ENCODE measurements at places on chromosomes 3 and 15.

GRCh38 chr15:85550283-85550682 lies 169.9 kb downstream of the AKAP13 start:
- DNase-seq = no peak

GRCh38 chr3:60294181-60294580 lies 957.1 kb downstream of the FHIT start:
- DNase-seq = peak; percentile 81

DNA sequence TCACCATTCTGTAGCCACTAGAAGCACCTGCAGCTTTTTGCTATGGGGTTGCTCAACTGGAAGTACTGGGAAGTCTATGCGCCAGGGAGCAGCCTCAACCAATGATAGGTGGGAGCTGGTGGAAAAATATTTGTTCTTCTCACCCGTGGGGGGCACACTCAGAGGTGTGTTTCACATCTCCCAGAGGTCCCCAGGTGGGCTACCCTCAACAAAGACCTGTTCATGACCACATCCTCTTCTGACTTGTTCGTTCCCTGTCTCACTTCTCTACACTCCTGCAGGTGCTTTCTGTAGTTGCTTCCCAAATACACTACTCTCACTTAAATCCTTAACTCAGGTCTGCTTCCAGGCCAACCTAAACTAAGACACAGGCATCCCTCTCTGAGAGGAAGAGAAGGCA lies 3.6 kb downstream of the CAMP start:
- DNase-seq = no peak

- DNase-seq = no peak
Measured at GRCh38 chr3:110528305-110529121, 543.1 kb upstream of the NECTIN3 start.

DNA sequence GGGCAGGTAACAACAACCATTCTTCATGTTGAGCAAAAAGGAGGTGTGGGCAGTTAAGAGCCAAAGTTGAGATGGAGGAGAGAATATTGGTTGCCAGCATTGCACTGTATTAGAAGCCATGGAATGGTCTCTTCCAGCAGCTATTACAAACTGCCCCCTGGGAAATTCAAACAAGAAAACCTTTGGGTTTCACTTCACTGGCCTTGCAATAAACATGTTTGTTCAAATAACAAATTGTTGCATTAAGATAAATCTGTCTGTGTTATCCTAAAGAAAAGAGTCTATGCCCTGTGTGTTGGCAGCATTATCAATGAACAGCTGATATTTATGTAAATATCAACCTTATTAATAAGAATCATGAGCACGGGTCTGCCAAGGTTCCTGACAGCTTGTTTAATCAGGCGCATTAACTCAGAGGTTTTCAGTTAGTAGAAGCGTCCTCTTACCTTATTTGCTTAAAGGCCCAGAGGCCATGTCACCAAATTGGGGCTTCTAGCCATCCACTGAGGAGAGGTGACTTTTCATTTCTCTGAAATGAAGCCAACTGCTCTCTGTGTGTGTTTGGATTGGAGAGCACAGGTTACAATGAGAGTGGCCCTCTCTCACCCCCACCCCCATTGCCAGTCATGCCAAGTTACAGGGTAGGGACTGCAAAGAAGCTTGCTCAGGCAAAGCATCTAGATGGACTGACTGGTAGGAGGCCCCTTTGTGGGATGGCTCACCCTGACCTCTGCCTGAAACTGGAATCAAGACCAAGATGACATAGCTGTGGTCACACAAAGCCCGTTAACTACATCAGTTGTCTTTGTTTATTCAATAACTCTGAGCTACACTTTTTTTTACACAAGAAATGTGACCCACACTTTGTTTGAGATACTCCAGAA lies 10.5 kb downstream of the FILIP1L start:
- DNase-seq = peak; percentile 54

- no peak for DNase-seq
Measured at GRCh38 chr3:113717308-113717707, 20.9 kb upstream of the USF3 start.

Data from fibroblast of skin of right biceps (primary cell).